Activated gamma-delta T cell (primary cell): ENCODE measurements at places on chromosomes 3 and 15.

- DNase-seq, result no peak
Measured at GRCh38 chr3:52742418-52743041, 28.2 kb downstream of the NEK4 start.

DNA sequence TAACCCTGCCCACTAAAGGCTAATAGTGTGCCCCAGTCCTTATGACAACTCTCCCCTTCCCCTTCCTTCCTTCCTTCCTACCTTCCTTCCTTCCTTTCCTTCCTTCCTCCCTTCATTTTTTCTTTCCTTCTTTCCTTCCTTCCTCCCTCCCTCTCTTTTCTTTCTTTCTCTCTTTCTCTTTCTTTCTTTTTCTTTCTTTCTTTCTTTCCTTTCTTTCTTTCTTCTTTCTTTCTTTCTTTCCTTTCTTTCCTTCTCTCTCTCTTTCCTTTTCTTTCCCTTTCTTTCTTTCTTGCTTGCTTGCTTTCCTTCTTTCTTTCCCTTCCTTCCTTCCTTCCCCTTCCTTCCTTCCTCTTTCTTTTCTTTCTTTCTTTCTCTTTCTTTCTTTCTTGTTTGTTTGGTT, 28.2 kb upstream of the SUSD5 start:
- no peak for DNase-seq

- no peak for DNase-seq
Measured at GRCh38 chr15:65354835-65355172, 23.0 kb downstream of the IGDCC3 start.

GRCh38 chr15:35102186-35102585, 17.1 kb upstream of the NANOGP8 start:
- no peak for DNase-seq

DNA sequence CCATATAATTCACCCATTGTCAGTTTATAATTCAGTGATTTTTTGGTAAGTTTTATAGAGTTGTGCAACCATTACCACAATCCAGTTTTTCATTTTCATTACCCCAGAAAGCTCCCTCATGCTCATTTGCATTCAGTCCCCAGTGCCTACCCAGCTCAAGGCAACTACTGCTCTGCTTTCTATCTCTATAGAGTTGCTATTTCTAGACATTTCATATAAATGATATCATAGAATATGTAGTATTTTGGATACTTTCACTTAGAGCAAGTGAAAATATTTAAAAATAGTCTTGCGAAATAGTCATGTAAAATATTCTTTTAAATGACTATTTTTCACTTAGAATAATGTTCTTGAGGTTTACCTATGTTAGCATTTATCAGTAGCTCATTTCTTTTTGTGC, 42.1 kb downstream of the ZNF654 start:
- DNase-seq, result no peak

GRCh38 chr3:126659915-126660886, 5.3 kb upstream of the TXNRD3 start:
- no peak for DNase-seq

DNA sequence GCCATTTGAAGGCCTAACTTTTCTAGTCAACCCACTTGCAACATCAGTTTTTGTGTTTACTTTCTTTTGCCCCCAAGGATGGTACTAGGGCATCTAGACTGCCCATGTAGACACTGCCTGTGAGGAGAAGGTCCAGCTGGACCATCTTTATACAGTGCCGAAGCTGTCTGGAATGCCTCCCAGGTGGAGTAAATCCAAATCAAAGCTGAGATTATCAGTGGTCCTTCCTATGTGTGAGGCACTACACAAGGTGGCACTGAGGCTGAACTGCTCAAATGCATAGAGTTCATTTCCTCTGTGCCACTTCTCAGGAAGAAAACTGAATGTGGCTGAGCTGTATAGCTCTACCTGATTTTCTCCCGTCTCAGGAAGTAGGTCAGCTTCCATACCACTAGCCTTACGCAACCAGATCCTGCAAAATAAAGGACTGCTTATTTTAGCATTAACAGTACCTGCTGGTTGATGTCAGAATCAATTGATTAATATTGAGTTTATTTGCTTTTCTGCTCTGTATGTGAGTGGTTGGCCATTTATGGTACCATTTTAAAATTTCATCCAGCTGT, 106.1 kb downstream of the GHSR start:
- DNase-seq, result no peak

DNA sequence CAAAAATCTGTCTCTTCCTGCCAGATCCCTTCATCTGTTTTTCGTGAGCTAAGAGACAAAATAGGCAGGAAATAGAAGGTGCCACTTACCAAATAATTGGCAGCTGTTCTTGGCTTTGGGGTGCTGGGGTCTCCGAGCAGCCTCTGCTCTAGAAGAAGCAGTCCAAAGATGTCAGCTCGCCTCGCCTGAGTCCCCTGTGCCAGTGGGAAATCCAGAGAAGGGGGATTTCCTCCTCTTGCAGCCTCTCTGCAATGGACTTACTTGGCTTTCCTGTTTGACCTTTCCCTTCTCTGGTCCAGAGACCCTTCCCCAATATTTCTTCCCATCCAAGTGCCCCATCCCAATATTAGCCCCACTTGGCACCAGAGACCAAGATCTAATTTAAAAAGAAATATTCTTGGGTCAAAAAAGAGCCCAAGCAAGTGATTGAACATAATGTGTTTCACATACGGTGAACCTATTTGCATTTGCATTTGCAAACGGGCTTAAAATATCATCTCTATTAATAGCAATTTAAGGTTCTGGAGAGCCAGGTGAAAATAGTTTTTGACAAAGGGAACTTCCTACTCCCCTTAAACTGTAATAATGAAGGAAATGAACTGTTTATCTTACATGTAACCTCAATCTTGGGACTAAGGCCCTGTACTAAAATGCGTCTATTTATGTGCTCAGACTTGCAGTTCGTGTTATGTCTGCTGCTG, 23.2 kb downstream of the CD86 start:
- no peak for DNase-seq

DNA sequence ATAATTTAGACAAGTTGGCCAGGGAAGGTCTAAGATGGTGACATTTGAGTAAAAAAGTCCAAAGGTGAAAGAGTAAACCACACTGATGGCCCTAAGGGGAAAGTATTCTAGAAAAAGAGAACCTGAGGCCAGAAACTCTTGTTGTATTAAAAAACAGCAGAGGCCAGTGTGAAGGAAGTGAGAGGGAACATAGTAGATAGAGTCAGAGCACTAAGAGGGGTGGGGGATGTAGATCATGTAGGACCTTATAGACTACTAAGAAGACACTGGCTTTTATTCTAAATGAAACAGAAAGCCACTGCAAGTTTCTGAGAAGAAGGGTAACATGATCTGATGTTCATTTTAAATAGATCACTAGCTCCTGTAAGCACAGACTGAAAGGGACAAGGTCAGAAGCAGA, 14.5 kb downstream of the POLQ start:
- DNase-seq, result no peak

GRCh38 chr3:52277972-52278509, 408 bp downstream of the WDR82 start:
- DNase-seq, result peak; percentile 70

- no peak for DNase-seq
Measured at GRCh38 chr3:149781741-149782140, 10.6 kb downstream of the ANKUB1 start.

- no peak for DNase-seq
Measured at GRCh38 chr15:98899272-98900021, 108.1 kb downstream of the PGPEP1L start.

DNA sequence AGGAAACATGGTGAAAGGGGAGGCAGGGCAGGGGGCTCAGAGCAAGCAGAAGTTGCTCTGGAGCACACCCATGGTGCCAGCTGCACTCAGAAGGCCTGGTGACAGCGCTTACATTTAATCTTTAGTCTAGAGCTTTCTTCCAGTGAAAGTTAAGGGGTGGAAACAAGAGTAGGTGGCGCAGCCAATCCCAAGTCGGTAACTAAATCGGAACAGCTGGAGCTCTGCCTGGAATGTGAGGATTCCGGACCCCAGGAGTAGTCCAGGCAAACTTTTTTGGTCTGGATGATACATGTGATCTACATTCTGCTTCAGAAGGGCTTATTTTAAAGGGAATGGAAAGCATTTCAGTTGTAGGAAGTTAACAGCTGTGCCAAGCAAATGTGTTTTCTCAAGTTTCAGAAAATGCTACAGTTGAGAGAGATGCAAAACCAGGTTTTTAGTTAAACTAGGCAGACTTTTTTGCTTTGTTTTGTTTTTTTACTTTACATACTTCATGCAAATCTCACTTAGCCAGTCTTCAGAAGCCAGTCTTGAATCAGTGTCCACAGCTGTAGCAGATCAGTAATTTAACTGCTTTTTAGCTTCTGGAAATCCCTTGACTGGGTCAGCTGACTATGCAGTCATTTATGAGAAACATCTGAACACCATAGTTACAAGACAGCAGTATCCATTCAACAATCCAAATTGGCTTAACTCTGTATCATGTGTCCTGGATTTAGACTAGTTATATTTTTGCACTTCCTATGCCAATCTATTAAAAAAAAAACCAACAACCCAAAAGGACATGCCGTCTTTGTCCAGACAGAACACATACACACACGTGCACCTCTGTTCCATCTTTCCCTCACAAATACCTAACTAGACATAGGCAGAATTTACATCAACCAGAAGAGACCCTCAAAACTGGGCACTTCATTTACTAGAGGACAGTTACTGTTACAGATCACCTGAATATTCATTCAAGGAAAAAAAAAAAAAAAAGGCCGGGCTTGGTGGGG, 33.2 kb downstream of the ZNF106 start:
- no peak for DNase-seq

DNA sequence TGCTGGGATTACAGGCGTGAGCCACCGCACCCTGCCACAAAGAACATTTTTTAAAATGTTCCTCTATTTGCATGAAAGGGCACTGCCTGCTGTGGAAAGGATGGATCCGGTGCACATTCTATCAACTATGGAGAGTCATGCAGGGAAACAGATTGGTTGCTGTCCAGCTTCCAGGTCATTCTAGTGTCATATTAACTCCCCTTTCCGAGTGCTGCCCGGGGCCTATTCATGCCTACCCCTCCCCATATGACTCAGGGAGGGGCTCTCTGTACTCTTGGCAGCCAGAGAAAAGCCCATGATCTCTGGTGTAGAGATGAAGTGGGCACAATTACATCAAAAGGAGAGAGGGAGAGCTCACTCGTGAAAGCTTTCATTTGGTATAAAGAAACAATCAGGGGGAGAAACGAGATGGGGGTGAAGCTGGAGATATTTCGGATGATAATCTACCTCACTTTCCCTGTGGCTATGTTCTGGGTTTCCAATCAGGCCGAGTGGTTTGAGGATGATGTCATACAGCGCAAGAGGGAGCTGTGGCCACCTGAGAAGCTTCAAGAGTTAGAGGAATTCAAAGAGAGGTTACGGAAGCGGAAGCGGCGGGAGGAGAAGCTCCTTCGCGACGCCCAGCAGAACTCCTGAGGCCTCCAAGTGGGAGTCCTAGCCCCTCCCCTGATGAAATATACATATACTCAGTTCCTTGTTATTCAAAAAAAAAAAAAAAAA, 16.1 kb upstream of the AHSG start:
- no peak for DNase-seq

DNA sequence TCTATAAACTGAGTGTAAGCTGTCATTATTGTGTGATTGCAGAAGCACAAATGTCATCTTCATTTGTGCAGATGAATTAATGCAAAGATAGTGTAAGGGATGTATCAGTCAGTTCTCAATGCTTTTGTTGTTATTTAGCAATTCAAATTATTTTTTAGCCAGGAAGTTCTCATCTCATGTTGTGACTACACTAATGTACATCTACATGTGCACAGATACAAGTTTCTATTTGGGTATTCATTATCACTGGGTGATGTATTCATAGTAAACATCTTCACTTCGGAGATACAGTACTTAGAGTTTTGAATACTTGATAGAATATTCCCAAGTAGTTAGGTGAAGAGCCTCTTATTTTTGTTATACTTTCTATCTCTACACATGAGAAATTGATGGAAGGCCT, 11.1 kb downstream of the EIF2A start:
- DNase-seq, result no peak

GRCh38 chr15:88909956-88910831, 3.0 kb downstream of the MFGE8 start:
- DNase-seq, result no peak

GRCh38 chr15:82231842-82232241, 30.7 kb downstream of the EFL1 start:
- no peak for DNase-seq

DNA sequence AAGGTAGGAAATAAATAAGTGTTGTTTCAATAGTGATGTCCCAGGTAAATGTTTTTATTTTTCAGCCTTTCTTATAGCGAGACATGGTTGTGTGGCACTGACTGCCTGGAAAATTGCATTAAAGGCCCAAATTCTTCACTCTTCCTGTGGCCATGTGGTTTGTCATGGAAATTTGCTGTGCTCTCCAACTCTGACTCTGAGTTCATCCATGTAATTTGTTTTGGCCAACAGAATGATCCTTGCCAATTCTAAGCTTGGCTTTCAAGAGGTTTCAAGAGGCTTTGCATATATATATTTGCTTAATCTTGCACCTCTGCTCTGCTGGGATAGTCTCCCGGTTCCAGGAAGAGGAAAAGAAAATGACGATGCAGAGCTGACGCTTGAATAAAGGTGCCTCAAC, 107.5 kb upstream of the ARHGEF26 start:
- no peak for DNase-seq

DNA sequence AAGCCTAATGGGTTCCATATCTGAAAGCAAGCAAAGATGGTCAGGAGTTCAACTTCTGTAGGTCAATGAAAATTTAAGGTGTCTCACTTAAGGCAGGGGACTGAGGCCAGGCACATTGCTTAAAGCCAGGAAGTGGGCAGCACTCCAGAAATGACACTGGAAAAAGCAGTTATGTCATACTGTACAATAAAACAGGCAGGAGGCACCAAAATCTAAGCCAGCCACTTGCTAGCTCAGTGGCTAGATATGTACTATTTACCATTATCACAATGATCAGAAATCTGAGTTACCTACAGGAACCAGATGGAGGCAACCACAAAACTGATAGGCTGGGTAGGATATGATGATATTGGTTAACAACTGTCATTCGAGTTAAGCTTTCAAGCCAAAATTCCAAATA, 57.3 kb downstream of the FRMD5 start:
- no peak for DNase-seq

DNA sequence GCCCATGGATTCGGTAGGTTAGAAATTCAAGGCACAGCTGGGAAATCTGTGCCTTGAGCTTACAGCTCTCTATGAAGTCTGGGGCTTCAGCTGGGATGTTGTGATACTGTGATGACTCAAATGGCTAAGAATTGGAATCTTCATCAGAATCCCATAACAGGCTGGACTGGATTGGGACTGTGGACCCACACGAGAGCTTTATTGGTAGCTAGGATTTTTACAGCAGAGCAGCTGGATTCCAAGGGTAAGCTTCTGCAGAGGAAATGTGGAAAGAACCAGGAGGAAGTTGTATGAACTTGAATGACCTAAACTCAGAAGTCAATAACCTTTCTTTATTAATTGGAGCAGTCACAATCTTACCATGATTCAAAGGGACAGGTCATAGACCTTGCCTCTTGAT, 1187.1 kb downstream of the ROBO1 start:
- no peak for DNase-seq

GRCh38 chr15:96627031-96627568, 296.6 kb downstream of the NR2F2 start:
- no peak for DNase-seq

GRCh38 chr3:36305929-36306520, 74.3 kb upstream of the STAC start:
- no peak for DNase-seq

- DNase-seq, result no peak
Measured at GRCh38 chr15:62105266-62105665, 38.5 kb downstream of the C2CD4A start.
